ENCODE measurements at places on chromosomes 7 and 10.

- DNase-seq = no peak
Measured at GRCh38 chr7:44430054-44430453, 60.4 kb downstream of the NUDCD3 start.

GRCh38 chr7:45143616-45144015 is 14.0 kb upstream of the RAMP3 start:
- DNase-seq = no peak

- no peak for DNase-seq
Measured at GRCh38 chr10:34889004-34889869, 74.1 kb upstream of the PARD3 start.

GRCh38 chr10:29646238-29646902 is 11.6 kb upstream of the SVIL start:
- DNase-seq = no peak

DNA sequence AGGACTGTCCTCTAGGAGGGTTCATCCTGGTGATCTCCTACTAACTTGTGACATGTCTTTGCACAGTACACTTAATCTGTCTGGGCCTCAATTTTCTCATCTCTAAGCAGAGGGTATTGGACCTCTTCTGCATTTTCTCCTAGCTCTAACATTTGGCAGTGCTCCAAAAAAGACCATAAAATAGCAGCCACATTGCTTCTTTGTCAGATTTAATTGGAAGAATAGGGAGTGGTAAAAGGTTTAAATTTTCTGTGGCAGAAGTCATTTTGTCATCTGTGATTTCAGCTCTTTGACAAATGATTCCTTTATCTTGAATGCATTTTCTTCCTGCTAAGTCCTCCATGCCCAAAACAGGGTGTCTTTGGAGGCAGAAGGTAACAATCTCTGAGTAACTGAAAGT is 289.9 kb upstream of the LRGUK start:
- DNase-seq = no peak

GRCh38 chr10:6071181-6072175 is 9.3 kb upstream of the IL2RA start:
- no peak for DNase-seq

DNA sequence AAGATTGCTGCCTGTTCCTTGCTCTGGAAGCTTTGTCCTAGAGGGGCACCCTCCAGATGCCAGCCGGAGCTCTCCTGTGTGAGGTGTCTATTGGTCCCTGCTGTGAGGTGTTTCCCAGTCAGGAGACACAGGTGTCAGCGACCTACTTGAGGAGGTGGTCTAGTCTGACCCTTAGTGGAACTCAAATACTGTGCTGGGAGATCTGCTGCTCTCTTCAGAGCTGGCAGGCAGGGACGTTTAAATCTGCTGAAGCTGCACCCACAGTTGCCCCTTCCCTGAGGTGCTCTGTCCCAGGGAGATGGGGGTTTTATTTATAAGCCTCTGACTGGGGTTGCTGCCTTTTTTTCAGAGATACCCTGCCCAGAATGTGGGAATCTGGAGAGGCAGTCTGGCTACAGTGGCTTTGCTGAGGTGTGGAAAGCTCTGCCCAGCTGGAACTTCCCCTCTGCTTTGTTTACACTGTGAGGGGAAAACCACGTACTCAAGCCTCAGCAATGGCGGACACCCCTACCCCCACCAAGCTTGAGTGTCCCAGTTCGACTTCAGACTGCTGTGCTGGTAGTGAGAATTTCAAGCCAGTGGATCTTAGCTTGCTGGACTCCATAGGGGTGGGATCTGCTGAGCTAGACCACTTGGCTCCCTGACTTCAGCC is 119.2 kb downstream of the PPP1R9A start:
- no peak for DNase-seq

DNA sequence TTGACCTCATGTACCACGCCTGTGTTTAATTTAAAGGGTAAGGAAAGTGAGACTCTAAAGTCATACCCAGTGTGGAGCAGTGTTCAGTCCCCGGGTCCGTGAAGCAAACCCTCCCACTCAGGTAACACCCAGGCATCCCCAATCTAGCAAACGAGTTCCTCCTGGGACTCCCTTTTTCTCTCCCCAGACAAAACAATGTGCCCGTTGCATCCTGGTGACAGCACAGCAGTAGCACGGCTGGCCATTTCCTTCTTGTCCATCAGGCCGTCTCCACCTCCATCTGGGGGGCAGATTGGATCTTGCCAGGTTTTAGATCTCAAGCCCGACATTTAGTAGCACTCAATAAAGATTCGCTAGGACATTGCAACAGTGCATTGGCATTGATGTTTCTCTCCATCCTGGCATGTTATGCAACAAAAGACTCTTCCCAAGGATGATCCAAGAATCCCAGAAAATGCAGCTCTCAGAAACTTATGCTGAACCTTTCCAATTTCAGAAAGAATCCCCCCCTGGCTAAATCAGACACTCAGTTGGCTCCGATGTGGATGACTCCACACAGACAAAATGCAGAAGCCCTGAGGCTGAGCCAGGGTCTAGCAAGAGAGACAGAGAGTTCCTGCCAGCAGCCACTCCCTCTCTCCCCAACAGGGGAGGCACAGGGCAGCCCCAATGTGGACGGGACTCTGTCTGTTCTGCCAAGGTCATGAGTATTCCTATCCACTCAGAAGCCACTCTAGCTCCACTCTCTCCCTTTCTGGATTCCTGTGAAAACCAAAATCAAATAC is 274.5 kb upstream of the MGMT start:
- no peak for DNase-seq

GRCh38 chr7:777728-778078 is 50.6 kb upstream of the PRKAR1B start:
- no peak for DNase-seq

DNA sequence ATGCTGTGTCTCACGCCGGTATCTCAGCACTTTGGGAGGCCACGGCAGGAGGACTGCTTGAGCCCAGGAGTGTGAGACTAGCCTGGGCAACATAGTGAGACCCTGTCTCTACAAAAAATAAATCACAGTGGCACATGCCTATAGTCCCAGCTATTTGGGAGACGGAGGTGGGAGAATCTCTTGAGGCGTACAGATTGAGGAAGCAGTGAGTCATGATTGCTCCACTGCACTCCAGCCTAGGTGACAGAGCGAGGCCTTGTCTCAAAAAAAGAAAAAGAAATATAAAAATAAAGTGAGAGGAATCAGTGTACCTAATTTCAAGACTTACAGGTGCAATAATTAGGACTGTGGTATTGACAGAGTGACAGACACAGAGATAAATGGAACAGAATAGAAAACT is 23.9 kb downstream of the SLC25A40 start:
- no peak for DNase-seq

- DNase-seq = no peak
Measured at GRCh38 chr7:121039994-121040393, 51.5 kb downstream of the CPED1 start.
